Activated T-cell treated with anti-CD3 and anti-CD28 coated beads, Interleukin-2, amount 50 U/mL, for 1 hour (primary cell): ENCODE measurements at places on chromosomes 3 and 15.

GRCh38 chr3:48644898-48645760, 9.9 kb upstream of the SLC26A6 start:
- no peak for DNase-seq

DNA sequence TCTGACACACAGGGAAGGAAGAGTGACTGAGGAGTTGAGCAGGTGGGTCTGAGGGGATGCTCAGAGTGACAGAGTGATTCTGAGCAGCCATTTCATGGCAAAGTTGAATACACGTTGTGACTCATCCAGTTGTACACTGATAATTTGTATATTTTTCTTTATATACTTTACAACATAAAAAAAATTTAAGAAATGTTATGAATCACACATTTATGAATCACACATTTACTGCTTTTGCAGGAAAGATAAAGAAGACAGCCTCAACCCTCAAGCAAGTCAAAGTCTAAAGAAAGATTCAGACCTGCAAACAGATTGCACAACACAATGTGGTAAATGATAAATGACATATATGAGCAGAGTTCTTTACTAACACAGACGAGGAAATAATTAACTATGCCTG, 21.0 kb upstream of the CHMP2B start:
- no peak for DNase-seq

GRCh38 chr15:52021128-52021671, 2.2 kb downstream of the MAPK6 start:
- DNase-seq, result peak; percentile 34

DNA sequence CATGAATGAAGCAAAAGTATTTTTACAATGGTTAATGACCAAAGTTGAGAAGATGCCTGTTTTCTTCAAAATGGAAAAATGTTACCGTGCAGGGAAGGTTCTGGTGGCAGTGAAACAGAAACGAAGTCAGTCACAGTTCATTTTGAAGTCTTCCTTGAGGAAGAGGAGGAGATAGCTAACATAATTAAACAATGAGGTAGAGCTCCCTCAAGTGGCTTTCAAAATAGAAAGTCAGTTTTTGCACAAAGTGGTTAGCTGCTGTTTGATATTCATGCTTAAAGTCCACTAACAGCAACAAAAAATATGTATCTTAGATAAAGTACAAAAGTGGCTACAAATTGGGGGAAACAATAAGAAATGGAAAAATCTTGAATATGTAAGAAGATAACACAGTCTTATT, 87.3 kb downstream of the TFG start:
- no peak for DNase-seq

DNA sequence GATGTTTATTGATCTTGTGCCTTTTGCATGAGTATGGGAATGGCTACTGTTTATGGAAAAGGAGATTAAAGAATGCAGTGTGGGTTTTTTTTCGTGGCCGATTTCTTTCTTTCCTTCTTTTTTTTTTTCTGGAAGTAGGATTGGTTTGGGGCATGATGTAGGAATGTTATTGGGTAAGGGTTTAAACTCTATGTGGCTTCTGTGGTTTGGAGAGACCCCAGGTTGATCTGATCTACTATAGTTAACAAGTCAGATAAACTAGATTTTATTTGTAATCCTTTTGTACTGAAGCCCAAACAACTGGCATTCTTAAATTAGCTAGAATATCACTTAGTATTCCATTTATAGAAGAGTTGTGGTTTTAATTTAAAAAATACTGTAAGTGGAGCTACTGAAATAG, 304.8 kb downstream of the LPP start:
- DNase-seq, result no peak

GRCh38 chr3:133136114-133137041, 98.2 kb downstream of the TMEM108 start:
- DNase-seq, result no peak

DNA sequence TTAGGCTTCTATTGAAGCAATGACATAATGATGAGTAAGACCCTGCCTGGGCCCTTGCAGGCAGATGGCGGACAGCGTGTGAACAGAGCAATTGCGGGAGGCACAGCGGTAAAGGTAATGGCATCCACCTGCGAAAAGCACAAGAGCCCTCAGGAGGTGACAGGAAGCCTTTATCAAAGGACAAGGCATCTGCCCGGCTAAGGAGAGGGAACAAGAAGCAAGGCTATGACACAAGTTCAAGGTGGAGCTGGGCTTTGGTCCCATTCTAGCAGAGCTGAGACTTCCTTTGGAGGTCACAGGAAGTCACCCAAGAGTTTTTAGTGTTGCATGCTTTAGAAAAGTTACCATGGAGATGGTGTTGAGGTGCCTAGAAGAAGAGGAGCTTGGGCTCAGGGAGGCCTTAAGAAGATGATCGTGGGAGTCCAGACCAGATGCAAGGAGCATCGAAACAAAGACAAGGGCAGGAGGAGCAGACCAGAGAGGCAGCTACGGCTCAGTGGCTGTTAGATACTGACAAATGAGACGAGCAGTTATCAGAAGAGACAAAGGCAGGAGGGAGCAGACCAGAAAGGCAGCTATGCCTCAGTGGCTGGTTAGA, 34.5 kb downstream of the OSBPL10 start:
- DNase-seq, result no peak

GRCh38 chr3:51295625-51296024, 89.5 kb upstream of the MANF start:
- no peak for DNase-seq

DNA sequence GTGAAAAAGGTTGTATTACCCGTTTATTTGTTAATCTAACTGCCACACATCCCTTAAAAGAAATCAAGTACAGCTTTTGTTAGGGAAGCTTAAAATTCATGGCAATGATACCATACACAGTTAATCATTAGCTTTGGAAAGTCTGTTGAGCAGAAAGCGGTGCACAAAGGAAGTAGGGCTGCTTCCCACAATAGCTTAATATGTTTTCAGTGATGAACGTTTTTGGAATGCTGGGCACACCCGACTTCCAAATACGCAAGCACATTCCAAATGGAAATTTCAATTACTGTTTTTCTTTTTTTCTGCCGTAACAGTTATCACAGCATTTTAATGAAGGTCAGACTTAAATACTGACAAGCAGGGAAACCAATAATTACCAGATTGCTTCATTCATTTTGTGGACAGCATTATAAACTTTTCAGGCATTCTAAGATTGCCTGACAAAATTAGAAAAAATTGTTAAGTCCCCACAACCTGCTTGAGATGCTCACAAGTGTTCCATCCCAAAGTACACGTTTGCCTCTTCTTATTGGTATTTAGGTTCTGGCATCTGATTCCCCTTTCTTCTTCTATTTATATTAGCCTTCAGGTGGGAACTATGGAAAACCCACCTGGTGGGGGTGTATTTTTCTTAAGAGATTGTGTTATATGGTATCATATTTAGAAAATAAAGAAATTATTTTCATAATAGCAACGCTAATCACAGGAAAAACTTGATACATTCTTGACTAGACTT, 1.1 kb upstream of the ECT2 start:
- DNase-seq, result no peak

GRCh38 chr3:177525414-177525813, 328.1 kb upstream of the TBL1XR1 start:
- no peak for DNase-seq

DNA sequence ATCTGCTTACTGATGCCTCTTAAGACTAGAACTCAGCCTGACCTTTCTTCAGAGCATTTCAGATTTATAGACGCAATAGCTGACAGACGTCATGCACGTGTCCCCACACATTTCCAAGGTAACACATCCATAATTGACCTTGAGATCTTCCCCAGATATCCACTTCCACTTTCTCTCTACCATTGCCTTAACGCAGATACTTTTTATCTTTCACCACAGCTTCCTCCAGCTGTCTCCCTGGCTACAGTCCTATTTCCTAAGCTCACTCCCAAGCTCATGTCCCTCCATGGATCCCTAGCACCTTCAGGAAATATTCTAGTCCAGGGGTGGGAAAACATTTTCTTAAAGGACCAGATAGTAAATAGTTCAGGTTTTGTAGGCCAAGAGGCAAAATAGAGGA, 173.0 kb upstream of the MITF start:
- no peak for DNase-seq

DNA sequence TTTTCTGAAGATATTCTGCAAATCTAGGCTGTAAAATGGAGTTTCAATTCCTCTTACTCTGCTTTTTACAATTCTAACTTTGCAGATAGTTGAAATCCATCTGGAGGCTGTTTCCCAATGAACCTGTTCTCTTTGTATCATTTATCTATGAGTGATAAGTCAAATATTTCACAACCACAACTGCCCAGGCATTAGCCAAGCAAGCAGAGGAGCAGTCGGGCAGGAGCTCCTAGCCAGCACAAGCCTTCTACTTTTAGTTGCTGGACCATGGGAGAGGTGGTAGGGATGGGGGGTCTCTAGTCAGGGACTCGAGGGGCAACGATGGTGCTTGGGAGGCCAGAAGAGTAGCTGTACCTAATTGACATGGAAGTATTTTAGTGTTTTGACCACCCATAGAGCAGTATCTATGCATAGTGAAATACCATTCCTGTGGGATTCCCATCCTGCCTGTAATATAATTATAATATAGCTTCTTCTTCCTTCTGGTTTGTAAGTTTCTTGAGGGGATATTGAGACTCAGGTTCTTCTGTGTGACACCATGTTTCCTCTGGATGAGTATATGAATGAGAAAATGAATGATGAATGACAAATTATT, 353.5 kb upstream of the IL12A start:
- no peak for DNase-seq

- no peak for DNase-seq
Measured at GRCh38 chr3:67916353-67916752, 261.9 kb upstream of the SUCLG2 start.

DNA sequence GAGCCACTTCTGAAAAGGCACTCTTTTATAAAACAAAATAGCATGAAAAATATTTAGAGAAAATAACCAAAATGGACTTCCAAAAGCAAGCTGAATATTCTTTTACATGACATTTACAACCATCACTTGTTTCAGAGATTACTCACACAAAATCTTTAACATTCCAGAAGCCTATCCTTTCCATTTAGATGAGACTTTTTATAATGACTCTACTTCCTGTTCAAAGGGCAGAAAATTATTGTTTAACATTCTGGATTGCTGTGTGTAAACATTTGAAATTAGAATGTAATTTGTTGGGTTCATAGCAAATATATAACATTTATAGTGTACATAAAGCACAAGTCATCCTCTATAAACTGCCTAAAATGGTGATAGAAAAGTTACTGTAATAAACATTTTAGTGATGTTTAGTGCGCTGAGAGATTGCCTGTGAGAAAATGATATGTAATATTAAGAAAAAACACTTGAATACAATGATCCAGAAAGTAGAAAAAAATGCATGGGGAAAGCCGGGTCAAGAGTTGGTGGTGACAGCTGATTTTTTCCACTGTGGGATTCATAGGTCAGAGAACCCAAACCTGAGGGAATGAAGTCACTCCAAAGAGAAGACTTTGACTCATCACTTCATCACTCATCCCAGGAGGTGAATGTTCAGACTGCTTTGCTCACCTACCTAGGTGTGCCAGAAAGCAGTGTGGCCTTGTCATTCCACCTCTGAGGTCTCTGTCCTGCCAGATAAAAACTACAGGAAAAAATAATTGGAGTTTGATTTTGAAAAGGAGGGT, 305.8 kb downstream of the ARPP21 start:
- no peak for DNase-seq

DNA sequence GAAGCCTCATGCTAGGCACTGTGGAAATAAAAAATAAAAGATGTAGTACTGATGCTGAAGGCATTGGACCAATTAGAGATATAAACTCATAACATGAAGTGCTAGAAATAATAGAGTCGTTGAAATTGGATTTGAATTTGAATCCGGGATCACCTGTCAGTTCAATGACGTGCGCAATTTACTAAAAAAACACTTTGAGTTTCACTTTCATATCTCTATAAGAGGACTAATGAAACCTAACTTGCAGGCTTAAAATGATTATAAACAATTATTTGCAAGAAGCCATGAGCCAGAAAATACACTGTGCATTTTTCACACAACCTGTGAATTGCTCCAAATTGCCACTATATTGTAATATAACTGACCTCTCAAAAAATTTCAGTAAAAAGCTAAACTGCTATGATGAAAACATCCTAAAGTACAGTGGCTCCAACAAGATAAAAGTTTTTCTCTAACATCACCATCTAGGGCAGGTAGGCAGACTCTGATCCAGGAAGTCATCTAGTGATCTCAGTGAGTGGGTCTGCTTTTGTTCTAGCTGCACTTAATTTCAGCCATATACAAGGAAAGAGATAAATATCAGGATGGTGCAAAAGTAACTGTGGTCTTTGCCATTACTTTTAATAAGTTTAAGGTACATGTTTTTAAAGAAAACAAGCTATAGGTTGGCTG, 440.2 kb downstream of the CNTN6 start:
- DNase-seq, result no peak

GRCh38 chr3:127678611-127679533, 6.1 kb downstream of the ABTB1 start:
- peak; percentile 13 for DNase-seq

GRCh38 chr3:52088445-52089367, 32.3 kb upstream of the DUSP7 start:
- DNase-seq, result no peak

DNA sequence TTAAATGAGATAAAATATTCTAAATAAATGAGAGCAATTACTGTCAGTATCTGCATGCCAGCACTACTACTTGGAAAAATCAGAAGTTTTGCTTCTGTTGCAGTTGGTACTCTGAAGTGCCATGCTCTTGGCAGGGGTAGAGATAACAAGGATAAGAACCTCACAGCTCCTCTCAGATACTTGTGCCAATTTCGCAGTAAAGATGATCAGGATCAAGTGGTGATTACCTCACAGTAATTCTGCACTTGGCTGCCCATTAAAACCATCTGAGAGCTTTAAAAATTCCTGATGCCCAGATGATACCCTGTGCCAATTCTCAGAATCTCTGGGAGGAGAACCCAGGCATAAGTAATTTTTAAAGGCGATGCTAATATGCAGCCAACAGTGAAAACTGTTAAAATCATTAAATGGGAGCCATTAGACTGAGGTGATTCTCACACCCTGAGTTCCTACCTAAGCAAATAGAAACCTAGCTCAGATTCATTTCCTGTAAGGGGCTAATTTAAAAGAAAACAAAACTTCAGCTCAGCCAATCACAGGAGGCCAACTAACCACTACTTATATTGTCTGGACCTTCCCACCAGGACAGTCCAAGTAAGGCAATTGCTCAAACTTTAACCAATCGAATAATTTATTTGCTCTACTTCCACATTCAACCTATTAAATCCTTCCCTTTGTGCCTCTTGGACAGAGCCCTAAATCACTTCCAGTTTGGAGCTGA, 171.2 kb downstream of the KCNMB2 start:
- DNase-seq, result no peak

GRCh38 chr3:51966016-51966415, 1.2 kb downstream of the PCBP4 start:
- DNase-seq, result no peak

GRCh38 chr3:42273361-42273760, 7.4 kb upstream of the CCK start:
- DNase-seq, result no peak

- DNase-seq, result no peak
Measured at GRCh38 chr15:25733036-25733855, 129.9 kb downstream of the ATP10A start.

DNA sequence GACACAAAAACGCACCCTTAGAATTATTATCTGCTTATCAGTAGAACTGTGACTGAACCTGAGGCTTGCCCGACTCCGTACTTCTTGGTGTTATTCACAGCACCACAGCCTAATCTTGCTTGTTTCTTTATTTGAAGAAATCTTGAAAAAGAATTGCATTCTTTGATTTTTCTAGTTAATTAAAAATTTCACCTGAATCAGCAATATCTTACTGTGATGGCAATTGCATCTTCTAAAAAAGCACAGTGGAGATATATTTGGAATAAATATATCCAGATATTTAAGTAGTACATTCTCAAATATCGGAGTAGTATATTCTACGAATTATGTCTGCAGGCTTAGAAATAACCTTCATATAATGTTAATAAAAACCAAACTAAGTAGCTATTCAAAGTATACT, 90.1 kb upstream of the LYSMD4 start:
- DNase-seq, result no peak

- DNase-seq, result no peak
Measured at GRCh38 chr15:58457466-58457965, 25.7 kb downstream of the LIPC start.
